ENCODE measurements at places on chromosomes 7 and 10.

DNA sequence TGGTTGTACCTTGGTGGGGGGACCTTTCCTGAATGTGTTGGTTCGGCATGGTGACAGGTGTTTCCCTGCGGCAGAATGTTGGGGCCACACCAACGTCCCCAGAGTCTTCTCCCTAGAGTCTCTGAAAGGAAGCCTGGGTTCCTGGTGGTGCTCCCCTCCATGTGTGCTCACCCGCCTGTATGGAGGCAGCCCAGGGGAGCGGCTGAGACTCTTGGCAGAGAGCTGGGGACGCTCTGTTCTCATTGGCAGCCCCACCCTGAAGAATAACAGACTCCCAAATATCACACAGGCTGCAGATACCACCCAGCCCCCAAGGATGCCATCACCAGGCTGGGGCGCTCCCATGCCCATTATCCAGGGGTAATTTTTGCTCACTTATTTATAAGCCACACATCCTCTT, 34.8 kb downstream of the CHST12 start:
- no peak for DNase-seq
- peaks cover 17% of the 10 kb centered on the region for H3K4me1 ChIP-seq
- H3K27me3 ChIP-seq: no peaks in the 10 kb centered on the region
- H3K27ac ChIP-seq: no peak overlapping the region
- peaks cover 5% of the 10 kb centered on the region for H3K36me3 ChIP-seq

DNA sequence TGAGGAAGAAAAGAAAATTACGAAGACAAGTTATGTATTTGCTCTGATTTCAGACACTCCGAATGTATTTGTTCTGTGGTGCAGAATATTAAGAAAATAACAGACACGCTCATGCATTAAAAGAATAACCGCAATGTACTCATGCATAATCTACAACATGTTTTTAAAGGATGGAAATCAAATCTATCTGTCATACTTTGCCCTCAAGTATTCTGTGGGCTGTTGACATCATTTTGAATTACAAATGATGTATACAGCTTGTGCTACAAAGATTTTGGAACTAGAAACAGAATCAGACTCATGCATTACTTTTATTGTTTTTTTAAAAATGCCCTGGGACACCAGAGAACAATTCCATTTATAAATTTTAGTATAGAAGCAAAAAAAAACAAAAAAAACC, 69.9 kb downstream of the APBB1IP start:
- no peaks in the 10 kb centered on the region for H3K27me3 ChIP-seq
- H3K4me1 ChIP-seq: no peaks in the 10 kb centered on the region
- DNase-seq: no peak
- H3K4me3 ChIP-seq: no peak overlapping the region
- H3K36me3 ChIP-seq: no peaks in the 10 kb centered on the region

DNA sequence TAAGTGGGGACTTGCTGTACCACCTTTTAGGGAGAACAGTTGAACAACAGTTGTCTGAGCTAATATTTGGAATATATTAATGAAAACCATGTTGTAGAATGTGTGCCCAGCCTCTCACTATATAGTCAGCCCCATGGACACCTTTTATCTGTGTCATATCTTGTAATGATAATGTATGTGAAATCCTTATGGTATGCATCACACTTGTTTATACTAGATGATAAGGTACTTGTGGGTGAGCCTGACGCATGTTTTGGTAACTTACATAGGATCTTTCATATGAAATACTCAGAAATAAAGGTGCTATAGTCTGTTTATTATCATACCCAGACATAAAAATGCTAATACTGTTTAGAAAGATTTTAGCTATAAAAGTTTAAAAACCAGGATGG, 32.8 kb downstream of the CAMK1D start:
- H3K27ac ChIP-seq: no peak overlapping the region
- H3K36me3 ChIP-seq: no peaks in the 10 kb centered on the region
- H3K27me3 ChIP-seq: no peaks in the 10 kb centered on the region
- H3K4me1 ChIP-seq: peaks cover 4% of the 10 kb centered on the region
- no peak overlapping the region for H3K4me3 ChIP-seq
- no peak for DNase-seq

GRCh38 chr7:95481271-95482165, 4.2 kb upstream of the ASB4 start:
- no peak for DNase-seq
- no peaks in the 10 kb centered on the region for H3K36me3 ChIP-seq
- peak overlapping the region; percentile 40 for H3K27ac ChIP-seq
- H3K4me1 ChIP-seq: peaks cover 56% of the 10 kb centered on the region

DNA sequence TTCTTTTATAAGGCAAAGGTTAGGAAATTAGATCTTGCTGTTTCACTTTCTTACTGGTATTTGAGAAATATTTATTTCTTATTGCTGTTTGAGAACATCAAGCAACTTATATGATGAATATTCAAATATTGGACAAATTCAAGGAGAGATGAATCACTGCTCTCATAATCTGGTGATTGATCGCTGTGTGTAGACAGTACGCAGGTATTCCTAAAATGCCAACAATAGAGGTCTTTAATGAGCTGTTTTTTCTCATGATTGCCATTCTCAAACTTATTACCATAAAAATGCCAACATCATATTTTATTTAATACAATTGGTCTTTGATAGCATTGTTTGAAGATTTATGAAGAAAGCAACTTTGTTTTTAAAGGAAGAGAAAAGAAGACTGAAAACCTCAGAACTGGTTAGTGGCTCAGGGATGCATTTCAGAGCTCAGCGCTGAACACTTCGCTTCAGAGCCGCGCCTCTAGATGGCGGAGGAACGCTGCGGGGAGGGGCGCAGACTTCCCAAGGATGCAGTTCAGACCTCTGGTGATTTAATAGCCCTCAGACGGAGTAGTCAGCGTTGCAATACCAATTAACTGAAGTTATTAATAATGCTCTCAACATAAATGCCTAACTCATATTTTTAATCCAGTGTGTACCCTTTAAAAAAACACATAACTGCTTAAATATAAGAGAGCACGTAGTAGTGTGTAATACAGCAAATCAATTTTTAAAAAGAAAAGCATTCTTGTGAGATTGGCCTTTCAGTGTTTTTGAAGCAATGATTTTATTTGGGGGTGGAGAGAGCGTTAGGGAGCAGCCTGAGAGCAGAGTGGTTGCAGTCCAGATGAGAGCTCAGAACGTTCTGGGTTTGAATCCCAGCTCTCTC, 38.5 kb upstream of the STEAP4 start:
- H3K4me3 ChIP-seq: no peak overlapping the region
- no peaks in the 10 kb centered on the region for H3K4me1 ChIP-seq
- DNase-seq: peak; percentile 48
- H3K27ac ChIP-seq: no peak overlapping the region
- no peaks in the 10 kb centered on the region for H3K36me3 ChIP-seq

Measured in neural crest cell (in vitro differentiated cells).